ENCODE measurements at places on chromosomes 11 and 22.

GRCh38 chr11:8248786-8249185 is 14.9 kb downstream of the LMO1 start:
- DNase-seq, result no peak

GRCh38 chr11:8403310-8403709 is 139.6 kb upstream of the LMO1 start:
- DNase-seq, result no peak

GRCh38 chr11:121295246-121296029 is 2.9 kb downstream of the SC5D start:
- no peak for DNase-seq

DNA sequence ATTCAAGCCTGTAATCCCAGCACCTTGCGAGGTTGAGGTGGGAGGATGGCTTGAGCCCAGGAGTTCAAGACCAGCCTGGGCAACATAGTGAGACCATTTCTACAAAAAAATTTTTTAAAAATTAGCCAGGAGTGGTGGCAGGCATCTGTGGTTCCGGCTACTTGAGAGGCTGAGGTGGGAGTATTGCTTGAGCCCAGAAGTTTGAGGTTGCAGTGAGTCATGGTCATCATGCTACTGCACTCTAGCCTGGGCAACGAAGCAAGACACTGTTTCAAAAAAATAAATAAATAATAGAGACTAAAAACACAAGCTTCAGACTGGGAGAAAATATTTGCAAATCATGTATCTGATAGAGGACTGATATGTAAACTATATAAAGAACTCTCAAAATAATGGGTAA is 33.2 kb downstream of the BTBD10 start:
- no peak for DNase-seq

Measured in stimulated activated CD8-positive, alpha-beta memory T cell treated with anti-CD3 and anti-CD28 coated beads, Interleukin-4, amount 100 ng/mL, for 4 hours (primary cell).